Upper lobe of right lung (tissue), 1 donor: ENCODE measurements at places on chromosomes 5 and 9.

GRCh38 chr5:181173420-181174342, 26.3 kb downstream of the OR2V2 start:
- no peak for DNase-seq

DNA sequence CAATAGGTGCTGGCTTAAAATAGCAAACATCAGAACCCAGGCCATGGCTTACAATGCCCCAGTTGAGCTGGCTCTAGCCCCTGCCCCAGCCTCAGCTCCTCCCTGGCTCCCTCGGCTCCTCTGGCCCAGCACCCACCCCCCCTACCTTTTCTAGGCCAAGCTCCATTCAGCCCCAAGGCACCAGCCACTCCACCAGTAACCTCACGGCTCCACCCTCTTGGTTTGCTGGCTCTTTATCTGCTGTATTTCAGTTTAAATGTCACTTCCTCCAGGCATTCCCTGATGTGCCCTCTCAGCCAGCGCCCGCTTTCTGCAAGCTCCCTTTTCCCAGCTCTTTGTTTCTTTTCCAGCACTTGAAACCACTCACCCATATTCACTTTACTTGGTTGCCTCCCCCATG, 10.6 kb downstream of the C1QTNF2 start:
- DNase-seq = no peak

DNA sequence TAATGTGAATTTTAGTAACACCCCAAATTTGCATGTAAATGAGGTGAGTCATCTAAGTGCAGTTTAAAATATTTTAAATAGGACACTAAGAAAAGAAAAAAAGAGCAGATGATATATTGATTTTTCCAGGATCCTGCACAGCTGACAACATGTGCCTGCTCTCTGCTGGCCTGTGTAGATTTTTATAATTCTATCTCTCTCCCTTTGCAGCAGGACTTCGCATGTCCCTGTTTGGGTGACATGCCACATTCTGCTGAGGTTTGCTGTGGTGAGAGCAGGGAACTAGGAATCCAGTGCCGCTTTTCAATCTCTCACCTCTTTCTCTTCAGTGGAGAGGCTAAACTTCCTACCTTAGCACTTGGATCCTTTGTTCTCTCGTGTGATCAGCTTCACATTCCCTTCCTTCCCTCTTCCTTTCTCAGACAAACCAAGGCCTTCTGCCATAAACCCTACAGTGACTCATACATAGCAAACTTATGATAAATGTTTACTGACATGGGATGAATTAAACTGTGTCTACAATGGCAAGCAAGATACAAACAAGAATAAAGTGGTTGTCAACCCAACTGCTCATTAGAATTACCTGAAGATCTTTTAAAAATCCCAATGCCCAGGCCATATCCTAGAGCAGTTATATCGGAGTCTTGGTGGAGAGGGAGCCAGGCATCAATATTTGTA, 198.8 kb upstream of the EFNA5 start:
- DNase-seq = no peak

DNA sequence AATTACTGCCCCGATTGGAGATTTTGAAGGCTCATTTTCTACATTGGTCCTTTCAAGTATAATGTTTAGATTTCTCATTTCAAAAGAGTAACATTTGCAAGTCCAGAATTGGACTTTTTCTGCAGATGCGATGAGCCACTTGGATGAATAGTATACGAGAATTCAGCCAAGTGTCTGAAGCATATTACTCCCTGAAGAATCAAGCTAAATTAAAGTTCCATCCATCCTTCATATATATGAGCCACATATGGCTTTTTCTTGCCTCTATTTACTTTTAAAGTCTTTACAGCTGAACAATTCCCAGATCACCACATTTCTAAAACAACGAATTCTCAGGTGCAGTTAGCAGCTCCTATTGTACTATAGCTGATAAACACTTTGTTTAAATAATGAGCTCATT, 288.7 kb downstream of the CEMIP2 start:
- DNase-seq = no peak

- no peak for DNase-seq
Observed at GRCh38 chr5:116799401-116799800, 224.8 kb upstream of the SEMA6A start.

- DNase-seq = peak; percentile 92
Observed at GRCh38 chr9:128636024-128636390, 20.6 kb downstream of the DYNC2I2 start.

GRCh38 chr5:20572614-20573013, 584.6 kb upstream of the CDH18 start:
- no peak for DNase-seq

- no peak for DNase-seq
Observed at GRCh38 chr5:137794863-137795262, 40.7 kb upstream of the HNRNPA0 start.

DNA sequence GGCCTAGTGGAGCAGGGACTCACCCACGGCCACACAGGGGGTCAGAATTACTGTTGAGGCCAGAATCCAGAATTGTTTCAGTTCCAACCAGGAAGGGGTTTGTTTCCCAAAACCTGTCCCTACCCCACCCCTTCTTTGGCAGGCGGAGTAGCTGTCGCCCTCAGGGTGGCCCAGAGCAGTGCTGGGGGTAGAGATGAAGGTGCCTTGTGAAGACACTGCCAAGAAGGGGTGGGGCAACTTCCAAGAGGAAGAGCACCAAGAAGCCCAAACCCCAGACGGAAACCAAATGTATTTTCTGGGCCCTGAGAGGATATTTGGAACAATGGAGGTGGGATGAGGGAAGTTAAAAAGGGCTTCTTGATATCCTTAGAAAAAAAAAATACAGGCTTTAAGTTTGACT, 11.4 kb upstream of the NDST1 start:
- DNase-seq = no peak

DNA sequence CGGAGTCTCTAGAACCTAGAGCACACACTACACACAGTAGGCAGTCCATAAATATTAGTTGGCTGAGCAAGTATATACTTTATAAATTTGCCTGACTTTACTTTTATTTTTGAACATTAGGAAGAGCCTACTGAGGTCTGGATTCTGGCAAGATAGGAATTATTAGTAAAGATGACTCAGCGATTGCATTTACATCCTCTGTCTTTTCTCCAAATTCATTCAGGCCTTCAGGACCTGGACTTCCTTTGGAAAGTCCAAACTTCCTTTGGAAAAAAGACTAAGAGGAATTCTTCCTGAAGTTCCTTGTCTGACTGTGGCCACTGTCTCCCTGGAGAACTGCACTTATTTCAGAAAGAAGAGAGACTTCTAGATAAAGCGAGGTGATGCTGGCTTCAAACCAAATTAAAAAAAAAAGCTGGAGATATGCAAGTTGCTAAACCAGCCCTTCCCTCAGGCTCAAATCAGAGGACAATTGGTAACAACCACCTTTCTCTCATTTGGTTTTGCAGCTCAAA, 251.3 kb downstream of the GAS1 start:
- DNase-seq = no peak

DNA sequence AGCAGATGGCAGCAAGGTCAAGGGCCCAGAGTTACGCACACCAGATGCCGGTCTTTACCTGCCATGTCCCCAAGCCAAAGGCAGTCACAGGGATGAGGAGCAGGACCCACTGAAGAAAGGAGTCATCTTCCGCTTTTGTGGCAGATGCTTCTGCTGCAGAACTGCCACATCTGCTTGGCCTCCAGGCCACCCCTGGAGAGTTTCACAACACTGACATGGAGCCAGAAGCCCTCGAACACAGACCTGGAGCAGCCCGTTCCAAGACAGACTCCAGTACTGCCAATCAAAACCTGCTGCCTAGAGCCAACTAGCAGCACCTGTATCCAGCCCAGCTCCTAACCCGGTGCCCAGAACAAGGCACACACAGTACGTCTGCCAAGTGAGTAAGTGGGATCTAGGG, 1.5 kb downstream of the SURF1 start:
- DNase-seq = no peak

- DNase-seq = no peak
Observed at GRCh38 chr5:10330511-10331230, 22.8 kb upstream of the MARCHF6 start.
